ENCODE measurements at places on chromosomes 2 and 18. TPM values are rescaled to one million over a fixed set of nuclear protein-coding genes. Genes with fewer than 3 reads are reported as not detected.

The UGT1A10 gene
- 19.0 TPM for polyA plus RNA-seq

GRCh38 chr2:229641676-229642075, 72.7 kb downstream of the DNER start:
- no peak for DNase-seq

- DNase-seq, result no peak
These were observed 845.3 kb upstream of the GCFC2 start for GRCh38 chr2:76556018-76556417.

- peak; percentile 69 for DNase-seq
These were observed 10.1 kb downstream of the SP9 start for GRCh38 chr2:174344716-174345461.

- DNase-seq, result no peak
These were observed 42.7 kb upstream of the TAF1B start for GRCh38 chr2:9800639-9800974.

- DNase-seq, result no peak
These were observed 543.8 kb downstream of the TNS1 start for GRCh38 chr2:217459016-217459415.

The PTPRM gene
- 6.8 TPM for polyA plus RNA-seq

The EN1 gene
- not detected for polyA plus RNA-seq

The PPM1G gene
- polyA plus RNA-seq, result 44.1 TPM

DNA sequence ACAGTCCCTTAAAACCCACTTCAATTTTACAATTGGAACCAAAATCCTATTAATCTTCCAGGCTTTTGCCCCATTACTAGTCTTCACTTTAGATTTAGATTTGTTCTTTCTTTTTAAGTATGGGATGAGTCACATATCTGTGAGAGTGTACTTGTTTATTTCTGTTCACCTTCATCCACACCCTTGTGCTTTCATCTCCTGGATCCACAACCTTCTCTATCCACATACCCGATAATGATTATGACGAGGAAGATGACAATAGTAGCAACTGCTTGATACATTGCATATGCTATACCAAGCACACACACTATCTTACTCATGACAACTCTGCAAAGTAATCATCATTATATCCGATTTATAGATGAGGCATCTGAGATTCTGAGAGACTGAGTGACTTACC, 297.3 kb downstream of the PLCL1 start:
- DNase-seq, result no peak

- no peak for DNase-seq
These were observed 122.7 kb downstream of the DOCK10 start for GRCh38 chr2:224919472-224920110.

DNA sequence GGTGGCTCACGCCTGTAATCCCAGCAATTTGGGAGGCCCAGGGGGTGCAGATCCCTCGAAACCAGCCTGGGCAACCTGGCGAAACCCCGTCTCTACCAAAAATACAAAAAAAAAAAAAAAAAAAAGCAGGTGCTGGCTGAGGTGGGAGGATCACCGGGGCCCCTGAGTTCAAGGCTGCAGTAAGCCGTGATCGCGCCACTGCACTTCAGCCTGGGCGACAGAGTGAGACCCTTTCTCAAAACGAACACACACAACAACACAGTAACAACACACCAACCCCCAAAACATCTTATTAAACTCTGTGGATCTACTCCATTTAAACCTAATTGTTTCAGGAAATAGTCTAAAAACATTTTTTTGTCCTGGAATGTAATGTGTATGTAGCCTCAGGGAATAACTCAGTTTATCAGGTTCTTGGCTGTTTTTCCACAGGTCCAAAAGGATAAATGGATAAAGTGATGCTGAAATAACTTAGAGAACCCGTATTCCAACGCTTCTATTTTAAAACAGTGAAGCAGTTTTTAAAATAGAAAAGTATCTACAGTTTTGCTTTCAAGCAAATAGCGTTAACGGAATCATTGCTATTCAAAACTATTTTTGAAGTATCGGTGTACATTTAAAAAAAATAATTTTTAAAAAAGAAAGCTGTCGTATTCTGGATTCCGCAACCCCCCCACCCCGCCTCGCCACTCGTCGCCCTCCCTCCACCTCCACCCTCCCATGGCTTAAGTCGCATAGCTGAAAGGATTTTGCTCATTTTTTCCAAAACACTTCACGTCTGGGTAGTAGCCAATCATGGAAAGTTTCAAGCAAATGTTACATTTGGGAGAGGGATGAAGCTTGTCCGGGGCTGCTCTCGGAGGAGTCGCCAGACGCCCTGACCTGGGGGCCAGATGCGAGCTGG, 895 bp upstream of the GLS start:
- DNase-seq, result peak; percentile 44

- peak; percentile 52 for DNase-seq
These were observed 16.9 kb upstream of the CYBRD1 start for GRCh38 chr2:171505374-171505773.

DNA sequence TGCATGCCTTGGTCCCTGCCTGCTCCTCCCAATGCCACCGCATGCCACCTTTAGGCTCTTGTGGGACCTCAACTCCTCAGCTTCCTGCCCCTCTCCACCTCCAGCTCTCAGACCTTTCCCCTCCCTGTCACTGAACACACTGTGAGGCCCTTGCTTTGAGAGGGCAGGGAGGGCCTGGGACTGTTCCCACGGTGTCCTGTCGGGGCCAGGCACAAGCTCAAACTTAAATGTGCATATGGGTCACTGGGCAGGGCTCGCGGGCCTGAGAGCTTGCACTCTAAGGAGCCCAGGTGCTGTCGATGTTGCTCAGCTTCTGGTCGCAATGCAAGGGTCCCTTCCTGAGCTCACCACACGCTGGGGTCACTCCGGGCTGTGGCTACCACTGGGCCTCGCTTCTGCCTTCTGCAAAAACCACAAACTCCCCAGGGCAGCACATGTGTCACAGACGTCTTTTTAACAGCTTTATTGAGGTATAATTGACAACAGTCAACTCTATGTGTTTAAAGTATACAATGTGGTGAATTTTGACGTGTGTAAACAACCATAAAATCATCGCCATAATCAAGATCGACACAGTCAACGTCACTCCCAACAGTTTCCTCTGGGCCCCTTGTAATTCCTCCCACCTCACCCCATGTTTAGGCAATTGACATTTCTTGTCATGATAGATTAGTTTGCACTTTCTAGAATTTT, 11.9 kb upstream of the B3GNT7 start:
- peak; percentile 30 for DNase-seq

- no peak for DNase-seq
These were observed 361.1 kb upstream of the SLC14A2 start for GRCh38 chr18:45253973-45254708.

The FAM117B gene
- polyA plus RNA-seq, result 15.0 TPM

DNA sequence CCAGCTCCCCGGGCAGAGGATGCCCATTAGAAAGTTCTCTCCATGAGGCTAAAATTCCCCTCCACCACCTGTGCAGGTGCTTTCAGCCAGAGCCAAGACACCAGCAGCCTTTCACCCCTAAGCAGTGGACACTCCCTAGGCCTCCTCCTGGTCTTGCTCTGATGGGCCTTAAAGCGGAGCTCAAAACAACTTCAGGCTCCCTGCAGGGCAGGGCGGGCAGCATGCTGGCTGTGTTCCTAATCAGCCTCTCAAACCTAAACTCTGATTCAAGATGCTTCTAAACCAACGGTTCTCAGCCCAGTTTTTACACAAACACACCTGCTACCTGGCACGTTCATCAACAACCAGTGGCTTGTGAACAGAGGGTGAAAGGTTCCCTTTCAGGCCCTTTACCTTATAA, 254.4 kb downstream of the TWIST2 start:
- no peak for DNase-seq

Data from small intestine (tissue), 16 donors.